ENCODE measurements at places on chromosomes 2 and 18. TPM values are rescaled to one million over a fixed set of nuclear protein-coding genes. Genes with fewer than 3 reads are reported as not detected.

Gene ASB18
- total RNA-seq: under 0.01 TPM

Gene UXS1
- total RNA-seq: 31.5 TPM

Gene PDCD1
- not detected for total RNA-seq

Gene UGT1A10
- not detected for total RNA-seq

Gene BOLL
- not detected for total RNA-seq

Gene SERPINB2
- 0.72 TPM for total RNA-seq

Gene UBE2E3
- total RNA-seq: 58.3 TPM

Gene IL36G
- not detected for total RNA-seq

Gene VAPA
- 316 TPM for total RNA-seq

Gene PDE6D
- total RNA-seq: 19.2 TPM

Gene RND3
- total RNA-seq: 298 TPM

Gene B3GNT7
- 0.72 TPM for total RNA-seq

Gene PRKAG3
- total RNA-seq: under 0.01 TPM

Gene POTEJ
- not detected for total RNA-seq

Gene SERPINB13
- not detected for total RNA-seq

Gene LBX2
- 5.4 TPM for total RNA-seq

Gene CRYGD
- not detected for total RNA-seq

Gene SLC4A3
- 2.5 TPM for total RNA-seq

Data from osteoblast (primary cell).